ENCODE measurements at places on chromosomes 2 and 18.

GRCh38 chr2:23660237-23660636 is 266.7 kb downstream of the ATAD2B start:
- no peak for DNase-seq

DNA sequence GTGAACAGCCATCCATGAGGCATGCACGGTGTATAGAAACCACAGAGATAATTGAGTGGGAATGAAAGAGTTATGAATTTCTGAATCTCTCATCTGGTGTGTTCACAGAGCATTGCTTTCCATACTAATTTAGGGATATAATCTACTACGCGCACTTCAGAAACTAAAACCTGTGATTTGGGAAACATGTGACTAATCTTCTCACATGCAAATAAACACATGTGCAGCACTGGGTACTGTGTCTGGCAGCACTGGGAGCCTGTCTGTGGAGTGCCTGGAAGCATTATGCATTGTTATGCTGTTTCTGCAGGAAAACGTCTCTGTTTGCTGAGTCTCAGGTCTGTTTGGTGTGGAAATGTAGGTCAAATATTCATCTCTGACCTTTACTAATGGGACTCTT is 287.3 kb downstream of the CMPK2 start:
- DNase-seq: peak; percentile 35

GRCh38 chr2:41854227-41854626 is 193.6 kb upstream of the PKDCC start:
- DNase-seq: no peak

DNA sequence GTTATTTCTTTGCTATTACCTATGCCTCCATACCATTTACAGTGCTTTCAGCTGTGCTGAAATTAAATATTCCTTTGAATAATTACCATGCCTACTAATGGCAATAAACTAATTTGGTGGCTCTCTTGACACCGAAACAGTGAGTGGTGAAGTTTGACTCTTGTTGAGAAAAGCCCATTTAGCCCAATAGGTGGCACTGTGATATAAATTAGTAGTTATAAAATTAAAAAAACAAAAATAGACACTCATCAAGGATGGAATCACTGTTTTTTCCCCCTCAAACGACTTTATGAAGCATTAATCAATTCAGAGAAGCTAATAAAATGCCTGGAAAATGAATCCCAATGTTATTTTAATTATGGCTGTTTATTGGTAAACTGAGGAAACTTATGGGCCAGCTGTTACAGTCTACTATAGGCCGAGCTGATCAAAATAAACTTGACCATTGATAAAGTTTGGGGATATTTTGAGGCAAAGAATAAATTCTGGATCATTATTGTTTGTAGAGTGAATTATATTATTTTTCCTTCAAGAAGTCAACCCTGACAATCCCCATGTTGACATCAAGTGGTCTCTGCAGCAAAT is 339.6 kb downstream of the TRIB2 start:
- DNase-seq: no peak

- no peak for DNase-seq
Measured at GRCh38 chr2:204250692-204251091, 294.6 kb upstream of the PARD3B start.

Data from NCI-H1417 treated with DMSO at 0.1 percent for 48 hours (cell line).